H7 (cell line): ENCODE measurements at places on chromosomes 13 and 19. TPM values are rescaled to one million over a fixed set of nuclear protein-coding genes. Genes with fewer than 3 reads are reported as not detected.
A peak's percentile ranks its signal among the peaks of the same experiment; 100 is the strongest.

- no peak for DNase-seq
These were observed 4.3 kb upstream of the ACP5 start for GRCh38 chr19:11581740-11582139.

DNA sequence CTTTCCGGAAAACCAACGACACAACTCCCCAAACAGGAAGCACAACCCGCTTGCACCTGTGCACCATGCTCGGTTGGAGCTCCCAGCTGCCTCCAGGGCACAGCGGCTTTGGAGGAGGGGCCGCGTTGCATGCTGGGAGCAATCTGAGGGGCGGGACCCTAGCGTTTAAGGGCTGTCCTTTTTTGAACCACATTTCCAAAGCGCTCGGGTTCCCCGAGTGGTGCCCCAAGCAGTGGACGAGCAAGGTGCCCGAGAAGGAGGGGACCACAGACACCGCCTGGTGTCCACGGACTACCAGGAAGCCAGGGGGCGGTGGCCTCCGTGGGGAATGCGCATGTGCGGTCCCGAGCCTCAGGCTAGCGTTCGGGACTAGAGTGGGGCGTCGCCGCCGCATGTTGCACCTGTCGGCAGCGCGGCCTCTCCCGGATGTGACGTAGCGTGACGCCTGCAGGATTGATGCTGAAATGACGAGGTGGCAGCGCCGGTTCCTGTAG lies 11.9 kb upstream of the ZNF57 start:
- peak; percentile 44 for DNase-seq

The STK11 gene
- total RNA-seq = 96.3 and 99.0 TPM in 2 replicates

DNA sequence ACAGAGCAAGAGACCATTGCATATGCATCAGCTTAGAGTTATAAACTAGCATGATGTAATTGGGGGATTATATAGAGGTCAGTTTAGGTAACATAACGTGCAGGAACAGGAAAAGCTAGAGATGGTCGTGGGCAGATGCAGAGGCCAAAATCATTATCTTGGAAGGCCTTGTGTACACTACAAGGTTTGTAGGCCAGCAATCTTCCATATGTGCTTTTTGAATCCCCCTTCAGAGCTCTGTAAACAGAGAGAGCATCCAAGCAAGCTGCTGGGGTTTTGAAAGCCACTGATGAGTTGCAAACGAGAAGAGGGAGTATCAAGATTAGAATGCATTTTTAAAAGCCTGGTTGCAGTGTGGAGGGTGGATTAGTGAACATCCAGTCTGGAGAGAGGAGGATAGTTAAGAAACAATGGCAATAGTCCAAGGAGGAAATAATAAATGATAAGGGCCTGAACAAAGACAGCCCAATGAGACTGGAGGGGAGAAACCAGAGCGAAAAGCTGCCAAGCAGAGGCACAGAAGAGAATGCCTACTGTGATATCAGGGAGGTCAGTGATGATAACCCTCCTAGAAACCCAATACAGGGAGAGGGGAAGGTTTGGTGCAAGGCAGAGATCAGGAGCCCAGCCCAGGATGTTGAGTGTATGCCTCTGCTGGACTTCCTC lies 109.6 kb downstream of the ZAR1L start:
- DNase-seq = no peak

- DNase-seq = no peak
These were observed 261.7 kb downstream of the MTUS2 start for GRCh38 chr13:29081697-29082440.

- DNase-seq = peak; percentile 55
These were observed 130.3 kb upstream of the SERP2 start for GRCh38 chr13:44243198-44243857.

The LYPD5 gene
- total RNA-seq = 0.21 and 1.8 TPM in 2 replicates

DNA sequence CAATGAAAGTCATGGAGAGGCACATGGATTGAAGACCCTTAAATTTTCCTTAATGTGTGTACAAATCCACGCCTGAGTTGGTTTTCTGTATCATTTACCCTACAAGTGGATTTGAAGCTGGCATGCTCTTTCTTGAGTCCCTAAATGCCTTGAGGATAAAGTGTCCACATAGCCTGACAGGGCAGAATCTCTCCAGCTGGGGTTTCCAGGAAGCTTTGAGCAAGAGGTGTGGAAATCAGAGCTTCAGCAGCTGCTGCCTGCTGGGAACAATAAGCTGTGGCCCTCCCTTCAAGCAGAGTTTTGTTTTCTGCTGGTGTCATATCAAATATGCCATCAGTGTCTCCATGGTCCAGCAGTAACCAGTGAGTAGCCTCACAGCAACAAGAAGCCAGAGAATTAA lies 120.3 kb upstream of the SERTM1 start:
- DNase-seq = no peak
